Coronary artery (tissue), 2 donors: ENCODE measurements at places on chromosomes 12 and 14.

- no peak for DNase-seq
These were observed 251.8 kb downstream of the APAF1 start for GRCh38 chr12:98896938-98897337.

- DNase-seq: no peak
These were observed 181.1 kb upstream of the HMGA2 start for GRCh38 chr12:65643171-65643570.

DNA sequence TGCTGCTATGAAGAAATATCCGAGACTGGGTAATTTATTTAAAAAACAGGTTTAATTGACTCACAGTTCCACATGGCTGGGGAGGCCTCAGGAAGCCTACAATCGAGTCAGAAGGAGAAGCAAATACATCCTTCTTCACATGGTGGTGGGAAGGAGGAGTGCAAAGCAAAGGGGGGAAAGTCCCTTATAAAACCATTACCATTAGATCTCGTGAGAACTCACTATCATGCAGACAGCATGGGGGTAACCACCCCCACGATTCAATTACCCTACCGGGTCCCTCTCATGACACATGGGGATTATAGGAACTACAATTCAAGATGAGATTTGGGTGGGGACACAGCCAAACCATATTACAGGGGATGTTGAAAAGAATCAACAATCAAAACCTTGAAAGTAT lies 74.9 kb downstream of the PPM1H start:
- no peak for DNase-seq

- no peak for DNase-seq
These were observed 275.7 kb upstream of the CRY1 start for GRCh38 chr12:107369006-107369405.

- no peak for DNase-seq
These were observed 151.4 kb upstream of the AVPR1A start for GRCh38 chr12:63302269-63302940.

DNA sequence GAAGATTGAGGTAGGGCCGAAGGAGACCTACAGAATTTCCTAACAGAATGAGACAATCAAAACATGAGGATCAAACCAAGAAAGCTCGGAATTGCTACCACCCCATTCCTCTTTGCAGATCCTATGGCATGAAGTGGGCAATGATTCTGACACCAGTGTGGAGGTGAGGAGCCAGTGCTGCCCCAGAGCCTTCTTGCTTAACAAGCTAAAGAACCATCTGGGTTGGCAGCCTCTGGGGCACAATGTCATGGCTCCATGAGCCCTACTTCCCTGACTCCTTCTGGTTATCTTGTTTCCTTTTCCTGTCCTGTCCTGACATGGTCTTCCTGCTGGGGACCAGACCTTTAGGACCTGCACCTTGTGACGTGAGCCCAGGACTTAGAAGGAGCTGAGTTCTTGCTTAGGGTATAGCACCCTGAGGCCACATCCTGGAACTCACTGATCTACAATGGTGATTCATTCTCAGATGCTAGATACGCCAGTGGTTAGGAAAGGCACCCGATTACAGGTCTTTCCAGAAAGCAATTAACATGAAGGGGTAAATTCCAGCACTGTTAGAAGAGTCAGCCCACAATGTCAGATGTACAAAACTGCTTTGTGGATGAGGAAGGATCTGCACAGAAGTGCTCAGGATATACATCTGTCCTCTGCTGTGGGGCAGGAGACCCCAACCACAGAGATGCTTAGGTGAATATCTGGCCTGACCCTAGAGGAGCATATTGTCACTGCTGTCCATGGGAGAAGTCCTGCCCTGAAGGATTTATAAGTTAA lies 324.2 kb downstream of the ZFP36L1 start:
- DNase-seq: no peak

DNA sequence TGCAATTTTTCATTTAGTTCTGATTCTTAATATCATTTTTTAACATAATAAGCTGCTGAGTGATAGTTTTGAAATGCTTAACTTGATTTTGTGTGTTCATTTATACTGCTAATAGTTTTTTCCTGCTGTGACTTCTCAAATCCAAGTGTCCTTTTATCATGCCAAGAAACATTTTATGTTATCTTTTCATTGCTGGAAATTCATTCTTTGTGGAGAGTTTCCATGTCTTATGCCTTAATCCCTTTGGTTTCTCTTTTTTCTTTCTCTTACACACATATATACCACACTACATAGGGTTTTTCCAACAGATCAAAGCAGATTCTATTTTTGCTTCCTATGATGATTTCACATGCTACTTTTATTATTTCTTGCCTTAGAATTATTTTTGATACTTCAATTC lies 981.1 kb downstream of the SLC6A15 start:
- no peak for DNase-seq

- peak; percentile 72 for DNase-seq
These were observed 2.8 kb upstream of the AAAS start for GRCh38 chr12:53324113-53324778.
